ENCODE measurements at places on chromosomes 1 and 21.

GRCh38 chr1:67314696-67315095 lies 7.0 kb downstream of the IL12RB2 start:
- DNase-seq, result no peak

- peak; percentile 30 for DNase-seq
Measured at GRCh38 chr1:21139601-21140000, 37.1 kb downstream of the EIF4G3 start.

GRCh38 chr1:229027622-229028182 lies 243.2 kb upstream of the RAB4A start:
- DNase-seq, result no peak

DNA sequence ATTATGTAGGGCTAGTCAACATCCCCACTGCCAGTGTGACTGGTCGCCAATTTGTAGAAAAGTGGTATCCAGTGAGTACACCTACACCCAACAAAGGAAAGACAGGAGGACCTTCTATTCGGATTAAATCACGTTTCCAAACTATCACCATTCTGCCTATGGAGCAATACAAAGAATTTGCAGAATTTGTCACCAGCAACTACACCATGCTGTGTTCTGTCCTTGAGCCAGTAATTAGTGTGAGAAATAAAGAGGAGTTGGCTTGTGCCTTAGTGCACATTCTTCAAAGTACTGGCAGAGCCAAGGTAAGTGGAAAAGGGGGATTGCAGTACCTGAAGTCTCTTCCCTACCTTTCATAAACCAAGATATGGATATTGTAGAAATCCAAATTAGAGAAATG lies 53.8 kb downstream of the CLEC20A start:
- no peak for DNase-seq

GRCh38 chr1:214316593-214316992 lies 35.6 kb downstream of the SMYD2 start:
- no peak for DNase-seq

Data from NCI-H146 (cell line).